ENCODE measurements at places on chromosomes 1 and 21.

- DNase-seq = no peak
Measured at GRCh38 chr1:220655961-220656740, 34.0 kb upstream of the C1orf115 start.

- peak; percentile 34 for DNase-seq
Measured at GRCh38 chr1:186839041-186839400, 10.3 kb downstream of the PLA2G4A start.

- no peak for DNase-seq
Measured at GRCh38 chr1:93598861-93599439, 82.7 kb downstream of the BCAR3 start.

GRCh38 chr1:89802051-89802450, 18.8 kb upstream of the LRRC8D start:
- no peak for DNase-seq

GRCh38 chr1:205020466-205020865, 22.5 kb upstream of the CNTN2 start:
- DNase-seq = no peak

DNA sequence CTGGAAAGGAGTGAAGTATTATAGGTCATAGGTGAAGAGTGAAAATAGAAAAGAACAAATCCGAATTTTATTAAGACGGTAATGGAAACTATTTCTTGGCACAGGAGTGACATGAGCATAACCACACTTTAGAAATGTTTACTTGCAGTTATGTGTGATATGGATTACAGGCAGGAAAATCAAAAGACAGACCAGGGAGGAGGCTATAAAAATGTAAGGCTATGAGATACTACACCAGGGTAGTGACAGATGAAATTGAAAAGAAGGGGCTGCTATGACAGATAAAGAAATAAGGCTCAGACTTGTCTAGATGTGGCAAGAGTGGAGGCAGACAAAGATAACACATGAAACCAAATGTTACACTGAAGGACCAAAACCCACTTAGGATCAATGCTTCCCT, 31.7 kb downstream of the GPATCH2 start:
- no peak for DNase-seq

- no peak for DNase-seq
Measured at GRCh38 chr21:41520560-41521442, 12.8 kb upstream of the TMPRSS2 start.

DNA sequence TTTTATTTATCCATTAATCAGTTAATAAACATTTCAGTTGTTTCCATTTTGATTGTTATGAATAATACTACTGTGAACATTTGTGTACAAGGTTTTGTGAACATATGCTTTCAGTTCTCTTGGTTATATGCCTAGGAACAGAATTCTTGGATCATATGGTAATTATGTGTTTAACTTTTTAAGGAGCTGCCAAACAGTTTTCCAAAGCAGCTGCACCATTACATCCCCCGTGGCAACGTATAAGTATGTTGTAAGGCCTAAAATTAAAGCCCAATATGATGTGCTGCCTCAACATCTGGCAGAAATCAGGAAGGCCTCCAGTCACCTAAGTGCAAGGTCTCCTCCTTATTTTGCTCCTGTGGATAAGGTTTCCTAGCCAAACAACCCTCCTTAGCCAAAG, 235.6 kb upstream of the CACYBP start:
- DNase-seq = no peak

DNA sequence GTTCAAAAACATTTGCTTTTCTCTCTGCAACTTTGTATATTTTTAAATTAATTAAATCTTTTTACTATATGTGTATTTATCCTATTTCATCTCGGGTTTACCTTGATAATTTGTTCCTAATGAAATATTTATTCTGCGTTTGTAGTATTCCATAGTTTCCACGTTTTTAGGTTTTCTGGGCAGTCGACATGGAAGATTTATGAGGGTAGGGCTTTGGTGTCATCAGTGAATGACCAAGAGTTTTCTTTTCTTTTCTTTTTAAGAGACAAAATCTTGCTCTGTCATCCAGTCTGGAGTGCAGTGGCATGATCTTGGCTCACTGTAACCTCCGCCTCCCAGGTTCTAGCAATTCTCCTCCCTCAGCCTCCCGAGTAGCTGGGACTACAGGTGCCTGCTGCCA, 17.2 kb upstream of the ZNF669 start:
- no peak for DNase-seq

- no peak for DNase-seq
Measured at GRCh38 chr1:201214461-201214860, 23.8 kb downstream of the IGFN1 start.

DNA sequence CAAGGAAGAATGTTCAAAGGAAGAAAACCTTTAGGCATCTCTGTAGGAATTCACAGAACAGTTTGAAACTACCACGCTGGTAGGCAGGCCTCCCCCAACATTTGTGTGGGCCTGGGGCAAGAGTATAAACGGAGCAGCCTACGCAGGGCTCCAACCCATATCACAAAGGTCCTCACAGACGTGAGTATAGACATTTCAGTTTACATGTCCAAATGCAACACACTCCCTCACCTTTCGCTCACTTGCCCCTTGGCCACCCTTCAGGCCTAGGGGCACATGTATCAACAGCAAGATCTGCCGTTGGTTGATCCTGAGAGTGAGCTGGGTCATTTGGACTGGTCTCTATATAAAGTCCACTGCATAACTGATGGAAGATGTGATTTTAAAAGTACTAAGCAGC, 133.3 kb downstream of the ACBD6 start:
- DNase-seq = no peak

DNA sequence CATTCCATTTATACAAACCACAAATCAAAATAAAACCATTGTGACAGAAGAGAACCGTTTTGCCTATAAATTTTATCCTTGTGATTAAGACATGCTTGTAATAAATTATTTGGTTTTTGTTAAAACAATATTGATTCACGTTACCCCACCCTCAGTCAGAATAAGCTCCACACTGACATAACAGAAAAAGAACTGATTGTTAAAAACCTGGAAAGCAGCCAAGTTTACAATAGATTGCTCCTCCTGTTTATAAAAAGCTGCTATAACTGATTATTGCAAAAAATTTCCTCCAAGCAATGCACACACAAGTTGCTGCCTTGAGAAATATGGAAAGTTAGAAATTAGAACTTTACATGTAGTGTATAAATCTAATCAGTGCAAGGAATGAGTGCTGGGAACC, 263.5 kb downstream of the SETD4 start:
- DNase-seq = no peak

GRCh38 chr1:116753312-116753711, 918 bp upstream of the CD2 start:
- DNase-seq = no peak

DNA sequence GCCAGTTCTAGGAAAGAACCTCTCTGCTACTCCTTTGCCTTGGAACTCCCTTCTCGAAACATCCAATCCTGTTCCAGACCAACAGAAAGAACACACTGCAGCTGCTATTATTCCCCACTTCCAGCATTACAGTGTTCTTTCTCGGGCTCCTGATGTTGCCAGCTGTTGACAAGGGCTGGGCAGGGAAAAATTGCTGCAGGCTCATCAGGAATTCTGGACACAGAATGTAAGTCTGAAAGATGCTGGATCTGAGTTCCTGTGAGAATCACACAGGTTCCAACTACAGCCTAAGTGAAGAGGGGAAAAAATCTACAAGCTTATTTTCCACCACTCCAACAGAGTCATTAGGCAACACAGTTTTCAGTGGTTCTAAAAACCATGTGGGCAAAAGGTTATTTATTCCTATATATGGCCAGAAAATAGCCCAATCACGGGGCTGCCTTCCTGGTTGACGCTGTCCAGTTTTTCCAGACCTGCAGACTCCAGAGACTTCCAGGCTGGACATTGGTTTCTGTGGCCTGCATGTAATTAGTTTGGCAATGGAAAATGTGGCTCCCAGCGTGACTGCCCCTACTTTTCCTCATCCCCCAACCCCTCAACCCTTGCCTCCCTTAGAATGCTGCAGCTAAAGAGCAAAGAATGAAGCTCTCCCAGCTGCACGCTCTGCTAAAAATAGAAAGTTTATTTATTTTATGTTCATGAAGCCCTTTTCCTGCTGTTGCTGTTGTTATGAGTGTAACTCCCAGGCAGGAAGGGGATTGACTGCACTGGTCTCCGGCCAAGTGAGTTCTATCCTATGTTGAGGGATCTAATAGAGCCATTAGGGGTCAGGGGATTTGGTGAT, 8.3 kb upstream of the KIAA0040 start:
- peak; percentile 51 for DNase-seq

DNA sequence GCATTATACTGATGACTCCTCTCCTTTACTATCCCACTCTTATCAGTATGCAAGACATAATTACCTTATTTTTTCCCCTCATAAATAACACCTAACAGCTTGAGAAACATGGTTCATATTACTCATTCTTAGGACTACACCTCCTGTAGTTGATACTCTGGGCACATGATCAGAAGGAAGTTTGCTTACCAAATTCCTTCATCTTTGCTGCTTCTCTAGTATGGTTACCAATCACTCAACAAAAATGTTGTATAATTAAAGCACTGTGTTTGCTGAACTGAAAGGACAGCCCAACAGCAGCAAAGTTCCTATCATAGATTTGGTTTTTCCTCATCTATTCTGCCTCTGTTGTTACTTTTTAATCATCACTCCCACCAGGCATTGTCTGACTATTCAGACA, 586.3 kb downstream of the LRRIQ3 start:
- no peak for DNase-seq

GRCh38 chr1:90044346-90044745, 49.4 kb downstream of the ZNF326 start:
- DNase-seq = no peak

- DNase-seq = peak; percentile 89
Measured at GRCh38 chr1:66354311-66355201, 179.4 kb upstream of the SGIP1 start.

GRCh38 chr1:55310505-55310971, 95.4 kb upstream of the USP24 start:
- peak; percentile 99 for DNase-seq

DNA sequence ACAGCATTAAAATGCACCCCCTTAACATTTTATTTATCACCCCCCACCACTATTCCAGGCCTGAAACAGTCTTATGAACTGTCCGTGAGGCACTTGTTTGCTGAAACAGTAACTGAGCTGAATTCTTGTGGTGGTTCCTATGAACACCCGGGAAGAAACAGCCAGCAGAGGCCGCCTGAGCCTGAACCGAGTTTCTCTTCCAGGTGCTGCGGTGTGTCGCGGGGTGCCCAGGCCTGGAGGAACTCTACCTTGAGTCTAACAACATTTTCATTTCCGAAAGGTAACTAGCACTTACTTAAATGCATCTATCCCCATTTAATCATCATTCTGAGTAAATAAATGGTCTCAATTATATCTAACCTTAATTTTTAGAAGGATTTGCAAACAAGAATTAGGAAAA, 66.8 kb downstream of the TBCE start:
- no peak for DNase-seq

DNA sequence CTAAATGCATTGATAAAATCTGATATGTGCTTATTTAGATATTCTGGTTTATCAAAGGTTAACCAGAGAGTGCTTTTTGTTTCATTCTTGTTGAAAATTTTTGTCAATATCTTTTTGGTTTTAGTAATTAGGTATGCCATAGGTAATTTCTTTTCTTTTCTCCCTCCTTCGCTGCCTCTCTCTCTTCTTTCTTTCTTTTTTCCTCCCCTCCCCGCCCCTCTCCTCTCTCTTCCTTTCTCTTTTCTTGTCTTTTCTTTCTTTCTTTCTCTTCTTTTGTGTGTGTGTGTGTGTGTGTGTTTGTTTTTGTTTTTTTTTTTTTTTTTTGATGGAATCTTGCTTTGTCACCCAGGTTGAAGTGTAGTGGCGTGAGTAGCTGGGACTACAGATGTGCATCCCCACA, 14.4 kb upstream of the MACF1 start:
- DNase-seq = no peak

DNA sequence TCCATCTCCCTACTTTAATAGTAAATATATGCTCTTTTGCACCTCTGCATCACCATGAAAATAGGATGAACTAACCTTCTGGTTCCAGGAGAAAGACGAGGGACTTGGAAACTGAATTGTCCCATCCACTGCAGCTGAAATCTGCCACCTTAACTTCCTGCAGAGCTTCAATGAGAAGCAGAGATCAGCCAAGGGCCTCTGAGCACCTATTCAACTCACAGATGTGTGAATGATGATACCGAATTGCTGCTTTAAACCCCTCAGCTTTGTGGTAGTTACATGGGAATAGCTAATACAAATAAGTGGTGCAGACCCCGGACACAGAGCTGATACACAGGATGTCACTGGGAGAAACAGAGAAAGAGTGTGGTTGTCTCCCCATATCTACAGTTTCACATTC, 616.8 kb downstream of the NCAM2 start:
- DNase-seq = no peak

GRCh38 chr1:198064181-198064580, 92.6 kb upstream of the NEK7 start:
- no peak for DNase-seq

DNA sequence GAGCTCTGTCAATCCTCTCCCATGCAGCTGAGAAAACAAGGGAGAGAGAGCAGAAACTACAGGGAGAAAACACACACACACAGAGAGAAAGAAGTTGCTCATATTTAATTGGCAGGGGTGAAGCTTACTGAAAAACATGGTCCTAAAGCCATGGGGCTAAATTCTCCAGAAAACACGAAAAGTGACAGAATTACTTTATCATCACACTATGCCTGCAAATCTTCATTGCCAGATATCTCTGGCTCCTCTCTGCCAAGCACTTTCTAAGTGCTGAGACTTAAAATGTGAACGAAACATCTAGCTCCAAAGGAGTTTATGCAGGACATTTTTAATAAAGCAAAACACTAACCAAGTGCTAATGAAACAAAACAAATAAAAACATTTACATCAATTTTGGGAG, 134.1 kb downstream of the DAB1 start:
- DNase-seq = no peak

- DNase-seq = no peak
Measured at GRCh38 chr1:5312862-5313261, 658.5 kb downstream of the AJAP1 start.

- peak; percentile 28 for DNase-seq
Measured at GRCh38 chr1:84298684-84299535, 2.6 kb upstream of the SAMD13 start.

DNA sequence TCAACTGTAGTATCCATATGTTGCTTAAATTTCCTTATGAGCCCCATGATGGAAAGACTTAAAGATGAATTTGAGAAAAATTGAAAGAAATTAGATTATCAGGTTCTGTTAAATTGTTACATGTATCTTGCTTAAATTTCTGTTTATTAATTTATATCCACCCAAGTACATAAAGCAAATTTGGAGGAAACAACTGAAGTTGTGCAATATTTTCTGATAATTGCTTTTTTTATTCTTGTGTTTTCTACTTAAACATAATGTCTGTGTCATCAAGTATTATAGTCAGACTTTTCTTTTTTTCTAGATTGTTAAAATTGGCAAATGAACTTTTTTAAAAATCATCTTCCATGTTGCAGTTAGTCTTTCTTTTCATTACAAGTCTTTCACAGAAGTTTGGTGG, 36.8 kb downstream of the RNF11 start:
- DNase-seq = no peak
